ENCODE measurements at places on chromosomes 4 and X.

DNA sequence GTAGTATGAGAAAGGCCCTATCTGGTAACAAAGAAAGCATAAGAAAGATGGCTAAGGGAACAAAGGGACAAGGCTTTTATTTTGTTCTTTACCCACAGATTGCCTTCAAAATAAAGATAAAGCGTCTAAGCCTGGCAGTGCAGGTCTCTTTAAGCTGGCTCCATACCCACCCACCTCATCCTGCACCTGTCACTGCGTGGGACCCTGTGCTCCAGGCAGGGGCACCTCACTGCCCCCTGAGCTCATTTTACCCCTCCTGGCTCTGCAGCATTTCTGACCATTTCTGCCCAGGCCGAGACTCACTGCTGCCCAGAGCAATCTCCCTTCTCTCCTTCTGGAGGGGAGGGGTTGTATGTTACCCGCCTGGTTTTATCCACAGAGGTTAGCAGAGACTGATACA, 1.7 kb upstream of the CYP4V2 start:
- no peak for DNase-seq

- DNase-seq, result no peak
Observed at GRCh38 chr4:174373821-174374220, 90.1 kb downstream of the CEP44 start.

- DNase-seq, result no peak
Observed at GRCh38 chrX:75107863-75108509, 48.1 kb downstream of the ABCB7 start.

DNA sequence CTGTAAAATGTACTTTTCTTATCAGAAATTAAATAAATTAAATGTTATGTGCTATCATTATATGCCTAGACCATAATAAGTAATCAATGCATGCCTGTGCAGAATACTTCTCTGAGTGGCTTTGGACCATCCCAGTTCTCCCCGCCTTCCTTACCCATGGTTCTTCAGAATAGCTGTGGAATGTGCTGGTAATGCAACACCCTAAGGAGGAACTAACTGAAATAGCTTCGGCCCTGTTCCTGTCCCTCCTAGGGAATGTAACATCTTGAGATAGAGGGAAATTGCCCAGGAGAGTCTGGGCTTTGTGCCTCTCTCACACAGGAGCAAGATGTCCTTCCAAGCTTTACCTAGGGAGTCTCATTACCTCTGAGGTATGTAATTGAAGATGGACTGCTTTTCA, 693.6 kb upstream of the HS3ST1 start:
- peak; percentile 7 for DNase-seq

DNA sequence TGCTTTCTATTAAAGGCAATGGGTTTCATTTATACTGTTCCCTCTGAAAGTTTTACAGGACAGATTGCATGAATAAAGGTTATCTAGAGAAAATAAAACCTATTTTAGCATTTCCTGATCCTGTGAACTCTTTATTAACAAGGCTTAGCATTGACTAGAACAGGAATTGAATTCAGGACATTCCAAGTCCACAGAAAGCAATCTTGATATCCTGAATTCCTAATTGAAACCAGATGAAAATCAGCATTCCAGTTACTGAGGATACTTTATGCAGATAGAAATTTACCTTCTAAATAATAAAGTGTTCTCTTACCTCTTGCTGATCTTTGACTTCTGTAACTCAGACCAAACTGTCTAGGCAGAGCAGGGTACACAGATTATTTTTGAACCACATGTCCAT, 151.4 kb downstream of the ZNF518B start:
- DNase-seq, result no peak

GRCh38 chrX:41189156-41189555, 103.9 kb downstream of the USP9X start:
- DNase-seq, result no peak

DNA sequence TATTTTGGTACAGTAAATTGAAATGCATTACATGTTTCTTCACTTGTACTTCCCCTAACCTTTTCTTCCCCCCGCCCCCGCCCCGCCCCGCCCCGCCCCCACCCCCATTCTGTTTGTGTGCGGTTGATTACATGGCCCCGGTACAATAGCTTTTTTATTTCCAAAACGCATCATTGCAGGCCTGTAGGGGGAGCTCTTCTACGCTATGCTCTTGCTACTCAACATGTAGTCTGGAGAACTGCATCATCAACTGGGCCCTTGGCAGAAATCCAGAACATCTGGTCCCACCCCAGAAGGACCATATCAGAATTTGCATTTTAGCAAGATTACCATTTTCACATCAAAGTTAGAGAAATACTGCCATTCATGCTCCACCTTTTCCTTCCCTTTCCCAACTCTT, 333.3 kb upstream of the DDX53 start:
- no peak for DNase-seq

- no peak for DNase-seq
Observed at GRCh38 chrX:48035891-48036290, 29.1 kb downstream of the SPACA5 start.

DNA sequence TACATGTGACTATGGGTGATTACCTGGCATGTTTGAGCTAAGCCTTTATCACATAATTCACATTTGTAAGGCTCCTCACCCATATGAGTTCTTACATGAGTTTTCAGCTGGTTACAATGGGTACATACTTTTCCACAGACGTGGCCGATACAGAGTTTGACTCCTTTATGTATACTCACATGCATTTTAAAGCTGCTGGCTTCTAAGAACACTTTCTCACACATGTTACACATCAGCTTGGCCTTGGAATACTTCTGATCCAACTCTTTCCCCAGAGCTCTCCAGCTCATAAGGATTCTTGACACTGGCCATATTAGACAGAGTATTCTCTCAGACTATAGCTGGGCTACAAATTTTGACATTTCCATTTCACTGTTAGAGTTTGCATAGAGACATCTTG, 66.3 kb downstream of the TAB3 start:
- no peak for DNase-seq

DNA sequence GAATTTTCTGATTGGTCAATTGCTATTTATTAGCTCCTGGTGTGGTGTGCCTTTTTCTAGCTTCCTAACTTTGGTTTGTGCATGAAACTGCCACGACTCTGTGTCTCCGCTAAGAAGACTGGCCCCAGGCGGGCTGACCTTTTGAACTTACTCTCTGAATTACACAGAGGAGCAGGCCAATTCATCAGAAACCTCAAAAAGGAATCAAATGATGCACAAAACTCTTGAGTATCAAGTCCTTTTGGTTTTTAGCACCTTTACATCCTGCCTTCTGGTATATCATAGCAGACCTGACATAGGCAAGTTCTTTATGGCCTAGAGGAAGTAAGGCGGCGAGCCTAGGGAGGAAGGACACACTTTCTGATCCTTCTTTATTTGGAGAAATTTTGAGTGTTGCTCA, 17.6 kb downstream of the TKTL1 start:
- DNase-seq, result no peak

GRCh38 chr4:157992038-157992705, 180.7 kb downstream of the GASK1B start:
- peak; percentile 74 for DNase-seq

DNA sequence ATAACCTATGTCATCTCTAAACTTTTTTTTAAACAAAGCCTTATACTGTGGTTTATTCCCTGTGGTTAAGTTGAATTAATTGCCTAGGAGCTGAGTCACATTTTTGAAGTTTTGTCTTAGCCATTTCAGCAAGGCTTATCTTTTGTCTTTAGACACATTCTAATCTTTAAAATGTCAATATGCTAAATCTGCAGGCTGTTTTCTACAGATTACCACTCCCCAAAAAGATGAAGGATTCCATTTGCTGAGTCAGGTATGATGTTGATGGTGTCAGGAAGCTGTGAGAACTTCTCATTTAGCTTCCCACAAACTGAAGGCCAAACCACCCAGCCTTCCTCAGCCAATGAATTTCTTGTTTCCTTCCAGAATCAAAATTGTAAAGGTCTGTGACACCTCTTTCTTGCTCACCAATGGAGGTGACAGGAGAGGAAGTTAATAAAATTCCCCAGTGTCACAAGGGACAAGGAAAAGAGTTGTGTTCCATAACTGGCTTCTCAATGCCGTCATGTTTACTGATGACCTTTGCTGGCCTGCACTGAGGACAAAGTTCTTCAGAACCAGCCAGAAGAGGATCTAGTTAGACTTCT, 3.7 kb upstream of the CXCL6 start:
- no peak for DNase-seq

- no peak for DNase-seq
Observed at GRCh38 chr4:105587841-105588240, 35.4 kb downstream of the ARHGEF38 start.

- DNase-seq, result peak; percentile 82
Observed at GRCh38 chrX:68114573-68115129, 318.6 kb downstream of the OPHN1 start.

- peak; percentile 46 for DNase-seq
Observed at GRCh38 chr4:6582889-6583490, 8.0 kb downstream of the MAN2B2 start.

- no peak for DNase-seq
Observed at GRCh38 chr4:110621839-110622751, 782 bp downstream of the PITX2 start.

DNA sequence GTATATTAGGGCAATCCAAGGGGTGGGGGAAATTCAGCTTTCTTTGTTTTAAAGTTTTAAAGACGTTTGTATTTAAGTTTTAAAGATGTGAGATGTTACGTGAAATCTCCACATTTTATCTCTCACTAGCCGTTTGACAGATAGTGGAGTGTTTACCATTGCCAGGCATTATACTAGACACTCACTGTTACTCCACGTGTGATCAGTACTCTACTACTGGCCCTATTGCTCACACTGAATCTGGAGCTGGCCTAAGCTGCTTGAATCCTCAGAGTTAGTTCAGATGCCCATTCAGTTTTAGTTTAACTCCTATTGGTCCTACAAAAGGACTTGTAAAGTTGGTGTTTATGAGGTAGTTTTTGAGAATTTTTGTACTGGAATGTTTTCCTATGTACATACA, 4.5 kb downstream of the ADAD1 start:
- DNase-seq, result no peak

DNA sequence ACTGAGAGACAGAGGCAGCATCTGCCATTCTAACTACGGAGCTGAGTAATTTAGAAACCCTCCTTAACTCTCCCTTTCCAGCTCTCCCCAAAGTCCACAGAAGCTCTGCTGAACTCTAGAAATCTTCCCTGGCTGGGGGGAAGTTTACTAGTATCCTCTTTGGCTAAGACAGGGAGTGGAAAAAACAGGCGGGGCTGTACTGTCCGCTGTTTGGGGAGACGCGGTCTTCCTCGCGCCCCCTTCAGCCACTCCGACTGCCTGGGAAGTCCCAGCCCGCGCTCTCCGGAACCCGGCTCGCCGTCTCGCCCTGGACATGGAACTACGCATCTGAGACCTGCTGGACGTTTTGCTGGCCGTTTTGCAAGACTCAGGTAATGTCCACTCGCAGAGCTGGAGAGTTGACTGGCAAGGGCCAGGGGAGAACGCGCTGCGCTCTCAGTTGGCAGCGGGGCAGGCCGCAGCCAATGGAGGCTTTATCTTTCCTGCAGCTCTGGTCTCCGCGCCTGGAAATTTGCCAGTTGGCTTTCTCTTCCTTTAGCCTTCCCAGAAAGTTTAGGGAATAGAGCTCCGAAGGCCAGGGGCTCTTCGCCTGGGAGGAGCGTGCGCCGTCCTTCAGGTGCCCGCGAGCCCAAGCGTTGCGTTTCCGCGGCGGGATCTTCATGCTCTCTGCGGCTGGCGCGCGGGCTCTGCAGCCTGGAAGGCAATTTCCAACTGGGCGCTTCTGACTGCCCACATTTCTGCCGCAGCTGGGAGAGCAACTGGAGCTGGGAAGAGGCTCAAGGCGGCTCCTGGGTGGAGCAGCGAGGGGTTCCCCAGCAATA, 892 bp downstream of the IL1RAPL2 start:
- no peak for DNase-seq

Measured in Kasumi-1 (cell line).